ENCODE measurements at places on chromosomes 1 and 21.

DNA sequence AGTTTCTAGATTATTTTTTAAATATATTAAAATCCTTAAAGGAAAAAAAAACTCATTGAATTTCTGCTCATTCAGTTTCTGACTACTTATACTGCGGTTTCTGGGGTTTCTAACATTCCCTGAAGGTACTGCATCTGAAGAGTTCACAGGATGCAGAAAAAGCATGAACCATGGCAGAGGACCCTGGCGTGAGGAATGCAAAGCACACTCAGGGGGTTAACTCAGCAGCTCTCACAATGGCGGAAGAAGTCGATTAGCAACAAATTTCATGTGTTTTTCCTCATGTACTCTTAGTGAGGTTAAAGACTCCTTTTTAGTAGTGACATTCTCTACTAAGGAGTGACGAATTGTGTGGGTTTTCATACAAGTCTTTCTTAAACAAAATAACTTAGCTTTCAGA, 975.6 kb downstream of the NCAM2 start:
- DNase-seq, result peak; percentile 35

GRCh38 chr1:223242971-223243370, 99.9 kb upstream of the TLR5 start:
- no peak for DNase-seq

- peak; percentile 74 for DNase-seq
Observed at GRCh38 chr1:25692560-25692959, 76.0 kb downstream of the MAN1C1 start.

DNA sequence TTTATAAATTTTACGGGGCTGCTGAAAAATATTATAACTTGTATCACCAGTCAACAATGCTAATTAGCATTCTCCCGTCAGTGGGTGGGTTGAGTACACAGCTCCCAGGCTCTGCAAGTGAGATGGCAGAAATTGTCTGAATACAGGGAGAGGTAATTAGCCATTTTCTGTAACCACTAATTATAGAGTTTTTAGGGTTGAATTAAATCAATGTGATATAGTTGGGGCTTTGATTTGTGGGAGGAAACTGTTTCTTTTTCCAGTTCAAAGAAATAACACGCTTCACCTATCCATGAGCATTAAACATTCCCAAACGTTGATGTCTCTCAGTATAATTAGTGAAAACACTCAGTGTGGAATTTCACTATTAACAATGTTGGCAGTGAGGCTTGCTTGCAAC, 1.5 kb downstream of the VANGL1 start:
- no peak for DNase-seq

DNA sequence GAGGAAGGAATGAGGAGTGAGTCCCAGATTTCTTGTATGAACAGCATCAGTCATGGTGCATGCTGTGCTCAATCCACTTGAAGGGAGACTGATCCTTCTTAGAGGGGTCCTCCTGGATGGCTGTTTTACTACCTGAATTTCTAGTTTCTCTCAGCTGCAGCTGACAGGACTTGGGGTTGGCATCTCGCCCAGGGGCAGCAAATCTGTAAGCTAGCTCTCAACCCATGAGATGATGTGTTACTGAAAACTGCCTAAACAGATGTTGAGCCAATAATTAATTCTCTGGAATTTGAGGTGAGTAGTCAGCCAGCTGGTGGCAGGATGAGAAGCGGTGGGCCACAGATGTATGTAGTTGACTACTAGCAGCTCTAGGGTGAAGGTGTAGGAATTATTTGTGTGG, 19.6 kb downstream of the BACH1 start:
- DNase-seq, result no peak

- DNase-seq, result no peak
Observed at GRCh38 chr21:38986806-38987632, 181.3 kb downstream of the ETS2 start.

DNA sequence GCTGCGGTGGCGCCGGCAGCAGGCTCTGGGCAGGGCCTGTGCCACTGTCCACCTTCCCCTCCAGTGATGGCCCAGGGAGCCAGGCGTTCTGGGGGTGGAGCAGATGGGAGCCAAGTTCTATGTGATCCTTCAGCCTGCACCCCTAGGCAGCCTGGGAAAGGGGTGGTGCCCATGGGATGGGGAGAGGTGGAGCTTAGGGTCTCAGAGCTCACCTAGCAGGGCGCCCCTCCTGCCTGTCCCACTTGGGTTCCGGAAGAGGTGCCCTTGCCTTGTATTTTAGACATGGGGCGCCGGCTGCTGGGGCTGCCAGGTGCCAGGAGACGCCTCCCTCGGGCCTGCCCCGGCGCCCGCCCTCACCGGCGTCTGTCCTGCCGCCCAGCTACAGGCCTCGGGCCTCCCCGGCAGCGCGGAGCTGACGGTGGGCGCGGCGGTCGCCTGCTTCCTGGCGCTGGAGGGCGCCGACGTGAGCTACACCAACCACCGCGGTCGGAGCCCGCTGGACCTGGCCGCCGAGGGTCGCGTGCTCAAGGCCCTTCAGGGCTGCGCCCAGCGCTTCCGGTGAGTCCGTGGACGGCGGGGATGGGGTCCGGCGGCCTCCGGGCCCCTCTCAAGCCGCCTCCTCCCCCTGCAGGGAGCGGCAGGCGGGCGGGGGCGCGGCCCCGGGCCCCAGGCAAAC, 3.1 kb upstream of the MMP23B start:
- peak; percentile 63 for DNase-seq

GRCh38 chr21:46121286-46122221, 23.6 kb downstream of the COL6A2 start:
- peak; percentile 7 for DNase-seq
